ENCODE measurements at places on chromosomes 5 and 9. TPM values are rescaled to one million over a fixed set of nuclear protein-coding genes. Genes with fewer than 3 reads are reported as not detected.

The RETREG1 gene
- 6.0 TPM for total RNA-seq

The EFCAB9 gene
- total RNA-seq, result not detected

The ZDHHC12 gene
- 57.6 TPM for total RNA-seq

The GPR151 gene
- not detected for total RNA-seq

The GRM6 gene
- total RNA-seq, result not detected

The SLC36A1 gene
- 7.4 TPM for total RNA-seq

The SPOUT1 gene
- total RNA-seq, result 70.4 TPM

The SELENOP gene
- 11.4 TPM for total RNA-seq

The ALDOB gene
- total RNA-seq, result 1.2 TPM

The PITX1 gene
- 31.0 TPM for total RNA-seq

The SIT1 gene
- total RNA-seq, result not detected

The NFIL3 gene
- 38.0 TPM for total RNA-seq

The SLC27A6 gene
- 7.9 TPM for total RNA-seq

The NPR3 gene
- 0.39 TPM for total RNA-seq

The FBP2 gene
- not detected for total RNA-seq

The FGF18 gene
- 0.96 TPM for total RNA-seq

The GRK6 gene
- 89.3 TPM for total RNA-seq

The UBE2QL1 gene
- total RNA-seq, result not detected

The IL3 gene
- not detected for total RNA-seq

The CER1 gene
- total RNA-seq, result not detected

The OMD gene
- total RNA-seq, result not detected

The DRD1 gene
- total RNA-seq, result 0.54 TPM

The RNF20 gene
- total RNA-seq, result 37.6 TPM

The COL27A1 gene
- 12.0 TPM for total RNA-seq

The KIF24 gene
- 5.8 TPM for total RNA-seq

The SCGB3A2 gene
- total RNA-seq, result not detected

The LCP2 gene
- total RNA-seq, result 0.61 TPM

The NAIP gene
- 7.0 TPM for total RNA-seq

The STPG3 gene
- total RNA-seq, result not detected

The SMIM33 gene
- not detected for total RNA-seq

The BRINP1 gene
- total RNA-seq, result not detected

The MYO10 gene
- 34.9 TPM for total RNA-seq

The PTGES gene
- 17.2 TPM for total RNA-seq

The SCAMP1 gene
- 46.4 TPM for total RNA-seq

The SVEP1 gene
- 0.15 TPM for total RNA-seq

The ATG10 gene
- 9.4 TPM for total RNA-seq

Measured in HCT116 (cell line).